ENCODE measurements at places on chromosomes 4 and X.

- peak; percentile 19 for DNase-seq
These were observed 56.7 kb downstream of the TSPAN5 start for GRCh38 chr4:98601708-98602107.

GRCh38 chr4:83606898-83607297 lies 71.0 kb downstream of the GPAT3 start:
- DNase-seq = no peak

DNA sequence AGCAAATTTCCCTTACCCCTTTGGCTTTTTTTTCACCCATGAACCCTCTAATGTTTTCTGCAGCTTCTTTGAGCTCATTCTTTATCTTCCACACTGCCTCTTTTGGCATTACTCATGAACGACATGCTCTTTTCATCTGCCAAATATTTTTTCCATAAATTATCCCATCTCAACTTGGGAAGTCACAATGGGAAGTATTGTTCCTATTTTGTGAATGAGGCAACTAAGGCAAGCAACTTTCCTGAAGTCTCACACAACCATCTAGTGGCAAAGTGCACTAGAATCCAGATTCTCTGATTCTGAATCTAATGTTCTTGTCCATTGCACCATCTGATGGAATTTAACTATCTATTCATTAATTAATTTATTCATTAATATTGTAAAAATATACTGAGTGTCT lies 625 bp downstream of the RTL9 start:
- no peak for DNase-seq

DNA sequence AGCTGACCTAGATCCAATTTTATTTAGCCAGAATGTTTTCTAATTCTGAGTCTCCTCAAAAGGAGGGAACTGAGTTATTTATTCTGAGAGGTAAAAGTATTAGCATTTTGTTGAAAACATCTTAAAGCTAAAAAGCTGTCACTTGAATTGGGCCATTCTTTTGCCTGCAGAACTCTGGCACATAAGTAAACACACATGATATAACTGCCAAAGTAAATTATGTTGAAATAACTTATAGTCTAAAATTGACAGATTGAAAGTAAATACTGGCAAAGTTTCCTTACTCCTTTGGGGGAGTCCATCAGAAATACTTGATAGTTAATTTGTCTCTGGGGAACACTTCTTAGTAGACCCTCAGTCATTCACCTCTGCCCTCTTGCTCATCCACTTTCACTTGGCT lies 38.3 kb upstream of the SLC25A4 start:
- no peak for DNase-seq

- DNase-seq = no peak
These were observed 85.9 kb downstream of the HPGD start for GRCh38 chr4:174436377-174436776.
